ENCODE measurements at places on chromosomes 13 and 19.
A peak's percentile ranks its signal among the peaks of the same experiment; 100 is the strongest.

DNA sequence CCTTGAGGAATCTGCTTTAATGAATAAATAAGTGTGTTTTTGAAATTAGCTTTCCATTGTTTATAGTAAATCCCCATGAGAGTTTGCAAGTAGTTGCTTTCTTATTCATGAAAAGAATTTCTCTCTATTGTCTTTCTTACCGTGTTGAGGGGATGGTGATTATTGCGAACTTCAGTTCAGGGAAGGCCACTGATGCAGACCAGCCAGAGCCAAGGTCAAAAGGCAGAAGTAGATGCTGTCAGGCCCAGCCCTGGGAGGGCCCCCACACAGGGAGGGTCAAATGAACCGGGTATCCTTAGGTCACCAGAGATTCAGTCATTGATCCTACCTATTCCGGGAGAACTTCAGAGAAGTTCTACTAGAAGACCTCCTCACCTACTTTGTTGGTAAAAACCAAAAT lies 185.9 kb downstream of the NUFIP1 start:
- no peak for DNase-seq

DNA sequence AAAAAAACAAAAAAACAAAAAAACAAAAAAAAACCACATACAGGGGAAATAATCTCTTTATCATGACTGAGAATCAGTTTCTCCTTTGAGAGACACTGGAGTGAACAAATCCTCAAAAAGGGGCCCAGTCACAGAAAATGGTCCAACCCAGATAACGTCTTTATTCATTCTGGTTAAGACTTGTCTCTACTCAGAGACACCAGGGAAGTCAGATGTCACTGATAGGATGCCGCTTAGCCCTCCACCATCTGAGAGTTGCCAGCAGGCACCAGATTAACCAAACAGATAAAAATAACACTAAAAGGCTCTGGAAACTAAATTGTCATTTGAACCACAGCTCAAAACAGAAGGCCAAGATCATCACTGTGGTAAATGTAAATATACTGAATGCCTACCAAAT lies 1163.4 kb upstream of the ATXN8OS start:
- DNase-seq, result no peak

GRCh38 chr19:54186351-54186750 lies 3.0 kb downstream of the MBOAT7 start:
- DNase-seq, result no peak

DNA sequence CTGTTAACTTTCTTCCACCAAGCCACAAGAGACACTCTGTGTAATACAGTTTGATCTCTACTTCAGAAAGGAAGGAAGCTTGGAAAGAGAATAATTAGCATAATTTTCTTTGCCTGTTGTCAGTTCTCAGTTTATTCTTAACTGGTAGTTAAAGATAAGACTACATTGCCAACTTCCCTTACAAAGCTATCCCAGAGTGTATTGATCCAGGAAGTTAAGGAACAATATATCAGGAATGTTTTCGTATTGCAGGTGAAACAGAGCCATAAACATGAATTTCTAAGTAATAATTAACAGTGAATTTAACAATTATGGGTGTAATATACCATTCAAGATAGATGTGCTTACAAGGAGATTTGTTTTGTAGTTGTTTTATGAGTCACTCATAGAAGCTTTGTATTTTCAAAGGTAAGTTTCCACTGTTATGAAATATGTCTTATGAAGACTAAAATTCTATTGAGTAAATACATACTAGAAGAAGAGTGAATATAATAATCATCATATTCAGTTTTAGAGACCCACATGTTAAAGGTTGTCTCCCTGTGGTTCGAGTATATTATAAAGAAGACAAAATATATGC lies 88.4 kb upstream of the KLF5 start:
- DNase-seq, result no peak

DNA sequence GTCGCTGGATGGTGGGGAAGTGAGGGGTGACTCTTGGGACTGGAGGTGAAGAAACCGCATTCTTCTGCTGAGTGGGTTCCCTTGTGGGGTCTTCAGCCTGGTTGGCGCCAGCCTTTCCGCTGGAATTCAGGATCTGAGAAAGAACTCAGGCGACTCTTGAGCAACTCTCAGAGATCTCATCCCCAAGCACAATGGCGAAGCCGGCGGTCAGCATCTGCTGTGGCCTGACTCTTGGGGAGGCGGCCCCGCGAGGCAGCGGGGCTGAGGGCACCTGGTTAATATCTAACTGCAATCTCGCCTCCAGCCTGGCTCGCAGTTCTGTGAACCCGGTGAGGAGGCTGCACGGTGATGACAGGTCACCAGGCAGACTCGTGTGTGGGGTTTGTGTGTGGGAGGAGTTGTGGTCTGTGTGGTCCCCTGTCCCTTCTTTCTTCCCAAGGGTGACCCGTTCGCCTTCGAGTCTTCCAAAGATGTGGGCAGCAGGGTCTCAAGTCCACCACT lies 883 bp downstream of the ZNF441 start:
- peak; percentile 59 for DNase-seq

DNA sequence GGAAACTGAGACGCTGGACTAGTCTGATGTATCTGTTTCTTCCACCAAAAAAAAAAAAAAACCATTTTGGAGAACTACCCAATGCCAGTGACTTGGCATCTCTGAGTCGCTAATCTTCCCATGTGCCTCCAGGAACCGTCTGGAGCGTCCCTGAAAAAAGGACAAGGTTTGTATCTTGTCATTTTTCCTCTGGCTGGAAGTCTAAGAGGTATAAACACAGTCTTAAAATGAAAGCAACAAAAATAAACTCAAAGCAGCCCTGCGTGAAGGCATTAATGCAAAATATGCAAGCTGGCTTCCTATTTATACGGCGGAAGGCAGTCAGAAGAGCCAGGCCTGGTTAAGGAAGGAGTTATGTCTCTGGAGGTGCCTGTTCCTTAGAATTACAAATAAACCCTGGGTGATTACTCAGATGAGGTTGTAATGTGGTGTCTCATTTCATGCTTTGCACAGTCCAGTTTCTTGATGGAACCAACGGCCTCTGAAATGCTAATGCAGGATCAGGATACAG lies 20.3 kb downstream of the ACTN4 start:
- DNase-seq, result no peak

DNA sequence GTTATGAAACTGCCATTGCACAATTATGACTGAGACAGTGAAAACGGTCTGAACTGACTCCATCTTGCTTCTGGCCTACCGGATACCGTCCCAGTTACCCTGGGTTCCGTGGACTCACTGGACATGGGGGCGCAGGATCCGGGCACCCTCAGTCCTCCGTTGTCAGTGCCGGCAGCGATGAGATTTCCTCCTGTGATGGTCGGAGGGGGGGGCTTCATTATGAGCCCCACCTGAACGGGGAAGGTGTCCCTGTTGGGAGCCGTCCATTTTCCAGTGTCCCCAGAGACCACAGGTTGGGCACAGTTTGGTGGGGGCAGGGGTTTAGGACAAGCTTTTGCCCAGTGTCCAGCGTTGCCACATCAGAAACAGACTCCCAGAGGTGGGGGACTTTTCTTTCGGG lies 23.4 kb downstream of the TMEM255B start:
- DNase-seq, result no peak

- DNase-seq, result no peak
These were observed 426.4 kb downstream of the SLITRK5 start for GRCh38 chr13:88097541-88097940.

- DNase-seq, result no peak
These were observed 748.6 kb upstream of the SPRY2 start for GRCh38 chr13:81089371-81090157.
